ENCODE measurements at places on chromosomes 1 and 21.

- DNase-seq: no peak
Observed at GRCh38 chr1:207342332-207342731, 20.9 kb downstream of the CD55 start.

DNA sequence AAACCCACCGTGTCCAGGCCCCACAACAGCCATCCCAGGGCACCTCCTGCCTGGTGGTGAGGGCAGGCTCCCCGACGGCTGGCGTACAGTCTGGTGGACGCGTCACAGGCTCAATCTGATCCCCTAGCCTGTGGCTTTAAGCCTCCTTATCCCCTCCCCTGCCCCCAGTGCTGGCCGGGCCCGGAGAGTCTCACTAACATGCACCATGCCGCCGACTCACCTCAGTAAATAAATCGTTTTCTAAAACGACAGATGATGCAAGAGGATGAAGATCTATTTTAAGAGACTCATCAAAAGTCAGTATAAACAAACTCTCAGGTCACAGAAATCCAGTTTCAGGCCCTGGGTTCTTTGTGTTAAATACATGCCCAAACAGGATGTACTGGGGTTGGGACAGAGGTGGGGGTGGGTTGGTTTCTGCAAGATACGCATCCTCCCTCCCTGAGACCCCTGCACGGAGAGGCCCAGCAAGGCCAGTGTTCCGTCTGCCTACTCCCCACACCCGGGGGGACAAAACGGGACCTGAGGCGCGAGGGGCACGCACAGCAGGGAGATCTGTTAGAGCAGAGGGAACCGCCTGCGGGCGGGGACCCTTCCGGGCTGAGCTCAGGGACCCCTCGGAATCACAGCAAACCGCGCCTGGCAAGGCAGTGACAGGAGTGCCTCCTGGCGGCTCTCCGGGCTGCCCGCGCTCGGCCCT, 3.1 kb downstream of the PANK4 start:
- no peak for DNase-seq

GRCh38 chr1:228163007-228163753, 2.4 kb upstream of the IBA57 start:
- DNase-seq: no peak

GRCh38 chr1:177014325-177014724, 150.2 kb downstream of the ASTN1 start:
- no peak for DNase-seq

DNA sequence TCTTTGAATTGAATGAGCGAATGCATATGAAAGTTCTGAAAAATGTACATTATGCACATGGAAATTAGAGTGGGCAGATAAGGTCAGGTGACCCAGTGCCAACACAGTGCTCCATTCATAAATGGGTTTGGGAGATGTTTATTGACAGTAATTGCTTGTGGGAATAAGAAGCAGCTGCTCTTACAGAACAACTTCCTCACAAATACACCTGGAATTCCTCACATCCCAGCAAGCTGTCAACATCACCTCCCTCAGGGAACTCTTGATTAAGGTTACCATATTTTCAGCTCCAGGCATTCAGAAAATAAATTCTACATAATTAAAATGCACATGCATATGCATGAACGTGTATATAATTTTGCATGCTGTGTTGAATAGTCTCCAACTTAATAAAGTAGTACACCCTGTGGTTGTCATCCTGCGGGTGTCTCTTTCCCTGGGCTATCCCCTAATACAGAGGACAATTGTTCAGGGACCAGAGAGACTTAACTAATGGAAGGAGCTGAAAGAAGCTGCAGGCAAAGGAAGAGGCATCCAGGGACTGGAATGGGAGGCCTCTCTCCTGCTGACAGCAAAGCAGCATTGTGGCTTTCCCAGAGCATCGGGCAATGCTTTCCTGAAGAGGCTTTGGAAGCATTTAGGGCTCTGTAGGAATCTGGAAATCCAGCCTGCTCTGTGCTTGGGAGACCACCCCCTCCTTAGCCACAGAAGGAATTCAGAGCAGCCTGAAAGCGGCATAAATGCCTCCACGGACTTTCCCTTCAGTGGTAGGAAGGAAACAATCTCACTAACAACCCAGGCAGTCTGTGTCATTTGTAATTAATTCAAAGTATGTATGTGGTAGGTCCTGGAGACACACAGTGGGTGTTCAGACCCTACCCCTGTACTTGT, 55.2 kb upstream of the GNG12 start:
- no peak for DNase-seq

DNA sequence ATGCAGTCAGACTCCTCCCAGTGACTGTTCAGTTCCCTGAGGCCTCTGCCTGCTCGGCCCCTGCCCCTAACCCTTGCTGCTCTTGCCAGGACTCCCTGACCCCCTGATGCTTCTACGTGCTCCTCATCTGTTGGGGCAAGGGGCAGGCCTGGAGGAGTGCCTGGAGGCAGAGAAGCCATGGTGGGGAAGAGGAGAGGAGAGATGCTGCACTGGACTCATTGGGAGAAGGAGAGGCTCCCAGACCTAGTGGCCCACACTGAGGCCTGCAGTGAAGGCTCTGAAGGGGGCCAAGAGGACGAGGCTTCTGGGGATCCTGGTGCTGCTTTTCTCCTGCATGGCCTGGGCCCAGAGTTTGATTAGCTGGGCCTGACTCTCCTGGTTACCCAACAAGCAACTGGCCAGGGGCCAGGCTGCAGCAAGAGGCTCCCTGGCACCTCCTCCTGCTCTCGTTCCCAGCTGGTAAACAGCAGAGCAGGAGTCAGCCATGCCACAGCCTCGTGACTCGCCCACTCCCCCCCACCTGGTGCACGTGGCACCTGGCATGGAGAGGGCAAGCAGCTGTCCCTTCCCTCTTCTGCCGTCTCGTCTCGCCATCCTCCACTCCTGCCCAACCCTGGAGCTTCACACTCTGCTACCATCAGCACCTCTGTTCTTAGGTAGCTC, 847 bp upstream of the RORC start:
- no peak for DNase-seq
